ENCODE measurements at places on chromosomes 3 and 15.
A peak's percentile ranks its signal among the peaks of the same experiment; 100 is the strongest.

GRCh38 chr15:45182996-45183395, 4.8 kb downstream of the SHF start:
- DNase-seq: no peak

GRCh38 chr3:4898454-4899313, 80.6 kb upstream of the BHLHE40 start:
- DNase-seq: peak; percentile 37

- DNase-seq: peak; percentile 43
Observed at GRCh38 chr3:100789579-100789978, 80.3 kb downstream of the TFG start.

GRCh38 chr15:57676585-57676984, 29.9 kb upstream of the POLR2M start:
- DNase-seq: no peak
